ENCODE measurements at places on chromosomes 6 and 20.

DNA sequence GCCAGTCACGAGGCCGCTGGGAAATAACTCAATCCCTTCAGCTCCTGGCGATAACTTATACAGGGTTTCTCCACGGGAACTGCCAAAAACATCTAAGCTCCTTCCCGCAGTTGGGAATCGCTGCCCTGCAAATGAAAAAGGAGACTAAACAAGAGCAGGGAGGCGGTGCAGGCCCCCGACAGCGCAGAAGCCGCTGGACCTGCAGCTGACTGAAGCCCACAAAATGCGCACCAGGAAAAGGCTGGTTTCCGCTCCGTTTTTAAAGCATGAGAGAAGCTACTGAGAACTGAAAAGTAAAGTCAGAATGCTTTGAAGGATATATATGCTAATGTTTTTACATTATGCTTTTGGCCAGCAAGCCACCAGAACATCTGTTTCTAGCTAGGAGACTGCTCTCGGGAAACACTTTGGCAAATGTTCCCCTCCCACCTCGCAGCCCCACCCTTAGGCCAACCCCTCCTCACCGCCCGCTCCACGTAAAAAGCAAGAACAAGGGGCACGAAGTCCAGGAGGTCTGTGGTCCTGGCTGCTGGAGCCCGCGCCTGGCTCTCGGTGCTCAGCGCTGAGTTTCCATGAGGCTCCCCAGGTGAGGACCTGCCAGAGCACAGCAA, 90.5 kb downstream of the SOD2 start:
- H3K27ac ChIP-seq = no peak overlapping the region
- no peaks in the 10 kb centered on the region for H3K36me3 ChIP-seq
- no peaks in the 10 kb centered on the region for H3K4me1 ChIP-seq
- DNase-seq = no peak

DNA sequence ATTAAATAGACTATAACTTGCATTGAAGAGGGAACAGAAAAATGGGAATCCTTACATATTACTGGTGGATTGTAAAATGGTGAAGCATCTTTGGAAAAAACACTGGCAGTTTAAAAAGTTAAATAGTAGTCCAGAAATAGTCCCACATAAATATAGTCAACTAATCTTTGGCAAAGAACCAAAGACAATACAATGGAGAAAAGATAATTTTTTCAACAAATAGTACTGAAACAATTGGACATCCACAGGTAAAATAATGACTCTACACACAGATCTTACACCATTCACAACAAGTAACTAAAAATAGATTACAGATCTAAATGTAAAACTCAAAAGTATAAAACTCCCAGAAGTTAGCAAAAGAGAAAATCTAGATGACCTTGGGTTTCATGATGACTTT, 259.1 kb upstream of the CEP162 start:
- no peaks in the 10 kb centered on the region for H3K4me1 ChIP-seq
- H3K4me3 ChIP-seq = no peak overlapping the region
- H3K27ac ChIP-seq = no peak overlapping the region
- no peak for DNase-seq

DNA sequence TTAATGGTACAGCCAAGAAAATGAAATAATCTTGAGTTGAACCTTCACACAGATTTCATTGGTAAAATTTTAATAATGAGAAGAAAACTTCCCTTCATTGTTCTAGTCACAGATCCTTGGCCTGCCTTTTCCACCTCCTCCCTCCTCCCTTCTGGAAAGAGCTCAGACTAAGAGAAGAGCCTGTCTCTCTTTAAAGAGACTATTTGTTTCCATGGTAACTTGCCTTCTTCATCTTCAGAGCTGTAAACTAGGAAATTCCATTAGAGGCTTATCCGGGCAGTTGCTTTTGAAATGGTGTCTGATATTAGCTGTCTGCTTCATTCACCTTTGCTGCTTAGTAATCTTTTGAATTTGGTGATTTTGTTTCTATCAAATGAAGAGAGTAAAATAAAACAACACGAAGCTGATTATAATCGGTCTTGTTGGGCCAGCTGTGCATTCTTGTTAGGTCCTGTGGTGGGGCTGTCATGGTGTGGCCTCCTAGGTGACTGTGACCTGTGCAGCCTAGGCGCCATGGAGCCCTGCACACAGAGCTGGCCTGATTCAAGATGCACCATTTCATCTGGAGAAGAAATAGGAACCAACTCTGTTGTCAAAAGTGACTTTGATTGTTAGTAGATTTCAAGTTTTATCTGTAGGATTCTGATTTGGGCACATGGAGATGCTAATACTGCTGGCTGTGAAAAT, 96.7 kb downstream of the MAP3K7 start:
- no peak overlapping the region for H3K27ac ChIP-seq
- H3K4me3 ChIP-seq = no peak overlapping the region
- no peaks in the 10 kb centered on the region for H3K4me1 ChIP-seq
- no peak for DNase-seq

- H3K4me1 ChIP-seq = peaks cover 16% of the 10 kb centered on the region
- no peaks in the 10 kb centered on the region for H3K36me3 ChIP-seq
- DNase-seq = no peak
- H3K4me3 ChIP-seq = peak overlapping the region; percentile 16
These were observed 134.9 kb downstream of the GMDS start for GRCh38 chr6:2110504-2110903.

DNA sequence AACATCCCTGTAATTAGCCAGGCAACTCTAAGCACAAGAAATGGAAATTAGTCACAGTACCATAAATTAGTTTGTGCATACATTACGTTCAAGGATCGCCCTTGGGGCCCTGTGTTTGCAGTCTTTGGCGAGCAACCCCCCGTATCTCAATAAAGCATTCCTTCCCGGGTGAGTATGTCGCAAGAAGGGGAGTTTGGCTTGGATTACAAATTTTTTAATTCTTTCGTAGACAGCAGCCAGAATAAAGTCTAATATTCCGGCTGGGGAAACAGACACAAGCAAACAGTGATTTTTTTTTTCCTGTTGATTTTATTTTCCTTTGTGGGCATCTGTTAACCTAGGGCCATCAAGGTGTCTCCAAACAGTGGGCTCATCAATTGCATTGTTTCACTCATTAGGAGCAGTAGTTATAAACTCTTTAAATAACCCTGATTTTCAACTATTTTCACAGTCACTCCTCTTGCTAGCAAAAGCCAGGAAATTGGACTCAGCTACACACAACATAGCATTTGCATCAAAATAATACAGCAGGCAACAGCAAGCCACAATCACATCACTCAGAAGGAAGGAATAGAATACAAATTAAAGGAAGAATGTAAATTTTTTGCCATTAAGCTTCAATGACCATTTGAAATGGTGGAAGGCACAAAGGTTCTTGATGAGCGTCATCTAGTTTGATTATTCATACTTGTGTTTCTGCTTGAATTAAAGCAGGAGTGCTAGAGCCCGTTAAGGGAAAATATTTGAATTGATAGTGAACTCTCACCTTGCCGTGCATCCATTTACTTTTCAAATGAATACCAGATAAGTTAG, 85.3 kb downstream of the LINC00237 start:
- no peaks in the 10 kb centered on the region for H3K4me1 ChIP-seq
- peaks cover 38% of the 10 kb centered on the region for H3K27me3 ChIP-seq
- no peak for DNase-seq
- no peaks in the 10 kb centered on the region for H3K36me3 ChIP-seq
- H3K4me3 ChIP-seq = no peak overlapping the region

DNA sequence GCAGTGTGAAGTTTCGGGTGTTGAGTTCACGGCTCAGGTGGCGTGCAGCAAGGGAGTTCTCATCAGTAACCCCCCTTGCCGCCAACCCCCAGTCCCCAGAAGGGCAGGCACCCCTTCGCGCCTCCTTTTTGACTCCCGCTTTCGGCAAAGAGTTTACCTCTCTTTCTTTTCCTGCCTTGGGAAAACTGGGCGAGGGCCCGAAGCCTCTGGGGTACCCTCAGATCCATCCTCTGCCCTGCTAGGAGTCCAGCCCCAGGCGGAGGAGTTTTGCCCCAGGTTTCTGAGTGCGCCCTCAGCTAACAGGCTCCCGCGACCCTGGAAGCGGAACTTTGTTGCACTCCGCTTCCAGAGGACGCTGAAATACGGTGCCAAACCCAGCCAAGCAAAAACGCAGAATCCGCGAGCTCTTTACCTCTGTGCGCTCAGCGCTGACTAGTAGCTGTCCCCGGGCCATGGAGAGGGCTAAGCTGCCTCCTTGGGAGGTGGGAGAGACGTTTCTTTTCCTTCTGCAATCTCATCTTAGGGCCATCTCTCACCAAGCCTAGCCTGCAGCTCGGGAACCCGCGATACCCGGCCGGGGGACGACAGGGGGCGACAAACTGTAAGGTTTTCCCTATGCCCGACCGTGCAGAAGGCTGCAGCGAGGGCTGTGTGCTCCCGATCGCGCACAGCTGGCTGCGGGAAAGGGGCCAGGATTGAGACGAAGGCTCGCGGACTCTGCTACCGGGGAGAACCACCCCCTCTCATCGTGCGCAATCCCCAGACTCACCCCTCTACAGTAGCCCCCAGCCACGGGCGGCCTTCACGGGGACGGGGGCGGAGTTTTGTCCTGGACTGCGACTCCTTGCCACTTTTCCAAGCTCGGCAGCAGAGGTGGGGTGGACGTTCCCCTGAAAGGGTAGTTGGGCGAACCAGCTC, 2.7 kb upstream of the PAX1 start:
- no peak for DNase-seq
- H3K4me3 ChIP-seq = peak overlapping the region; percentile 33
- no peak overlapping the region for H3K27ac ChIP-seq

DNA sequence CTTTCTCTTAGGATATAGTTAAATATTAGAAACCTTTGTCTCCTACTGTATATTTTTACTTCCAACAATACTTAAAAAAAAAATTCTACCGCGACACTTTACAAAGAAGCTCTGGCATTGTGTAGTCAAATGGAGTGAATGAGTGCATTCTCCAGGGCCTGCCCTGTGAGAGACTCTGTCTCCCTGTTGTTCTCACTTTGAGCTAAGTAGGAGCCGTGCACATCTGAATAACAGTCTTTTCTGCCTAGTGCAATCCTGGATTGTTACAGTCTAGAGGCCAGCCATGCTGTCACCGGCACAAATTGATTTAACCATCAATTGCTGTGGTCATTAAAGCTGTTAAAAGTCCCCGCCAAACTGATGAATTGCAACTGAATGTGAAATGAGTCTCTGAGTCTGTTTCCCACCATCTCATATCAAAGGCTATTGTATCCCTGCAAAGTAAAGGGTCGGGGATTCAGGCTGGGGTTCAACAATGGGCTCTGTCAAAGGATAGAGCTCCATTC, 156.0 kb downstream of the RFPL4B start:
- H3K27ac ChIP-seq = no peak overlapping the region
- DNase-seq = no peak
- no peaks in the 10 kb centered on the region for H3K36me3 ChIP-seq
- no peak overlapping the region for H3K4me3 ChIP-seq

DNA sequence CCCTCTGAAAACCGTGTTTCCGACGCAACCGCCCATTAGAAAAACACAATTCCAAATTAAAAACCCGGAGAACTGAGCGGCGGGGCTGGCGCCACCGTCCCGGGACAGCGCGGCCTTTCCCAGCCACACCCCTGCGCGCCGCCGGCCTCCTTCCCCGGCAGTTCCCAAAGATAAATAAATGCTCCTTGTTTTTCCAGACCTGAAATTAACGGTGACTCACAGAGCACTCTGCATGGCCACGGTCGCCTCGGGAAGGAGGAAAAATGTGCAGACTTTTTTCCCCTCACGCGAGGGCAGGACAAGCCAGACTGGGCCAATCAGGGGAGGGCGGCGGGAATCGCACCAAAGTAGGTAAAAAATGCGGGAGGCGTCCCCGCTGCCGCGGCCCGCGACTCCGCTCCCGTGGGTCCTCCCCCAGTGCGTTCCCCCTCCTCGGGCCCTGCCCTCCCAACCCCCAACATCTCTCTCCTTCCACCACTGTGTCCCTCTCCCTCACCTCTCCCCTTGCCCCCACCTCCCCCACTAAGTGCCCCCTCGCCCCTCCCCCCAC, 828 bp upstream of the DSTN start:
- H3K4me1 ChIP-seq = peaks cover 34% of the 10 kb centered on the region
- H3K27ac ChIP-seq = peak overlapping the region; percentile 99

GRCh38 chr6:140879946-140880345, 1252.8 kb upstream of the GJE1 start:
- no peaks in the 10 kb centered on the region for H3K4me1 ChIP-seq
- no peak for DNase-seq
- H3K27ac ChIP-seq = no peak overlapping the region
- no peaks in the 10 kb centered on the region for H3K36me3 ChIP-seq

- H3K36me3 ChIP-seq = no peaks in the 10 kb centered on the region
- H3K27ac ChIP-seq = no peak overlapping the region
- H3K4me1 ChIP-seq = no peaks in the 10 kb centered on the region
- H3K4me3 ChIP-seq = no peak overlapping the region
These were observed 332.6 kb downstream of the UTRN start for GRCh38 chr6:144617708-144618107.

GRCh38 chr6:27767851-27768250, 144.3 kb downstream of the OR2B2 start:
- no peak overlapping the region for H3K4me3 ChIP-seq
- no peak for DNase-seq
- no peak overlapping the region for H3K27ac ChIP-seq

GRCh38 chr20:35992713-35993335, 24.4 kb downstream of the CNBD2 start:
- no peak overlapping the region for H3K4me3 ChIP-seq
- DNase-seq = no peak
- H3K4me1 ChIP-seq = no peaks in the 10 kb centered on the region

GRCh38 chr20:57088436-57088835, 178.0 kb downstream of the BMP7 start:
- H3K27ac ChIP-seq = no peak overlapping the region
- peaks cover 4% of the 10 kb centered on the region for H3K4me1 ChIP-seq
- H3K36me3 ChIP-seq = no peaks in the 10 kb centered on the region
- H3K27me3 ChIP-seq = no peaks in the 10 kb centered on the region
- no peak for DNase-seq

GRCh38 chr6:143700684-143701348, 23.1 kb downstream of the PHACTR2 start:
- peak overlapping the region; percentile 53 for H3K27ac ChIP-seq
- no peak for DNase-seq

GRCh38 chr6:16793828-16794412, 32.7 kb upstream of the ATXN1 start:
- H3K36me3 ChIP-seq = no peaks in the 10 kb centered on the region
- no peak overlapping the region for H3K4me3 ChIP-seq
- H3K4me1 ChIP-seq = no peaks in the 10 kb centered on the region
- DNase-seq = no peak
- H3K27me3 ChIP-seq = no peaks in the 10 kb centered on the region

GRCh38 chr6:166778046-166778445, 151.0 kb upstream of the RPS6KA2 start:
- no peak overlapping the region for H3K4me3 ChIP-seq
- peaks cover 7% of the 10 kb centered on the region for H3K4me1 ChIP-seq
- no peaks in the 10 kb centered on the region for H3K36me3 ChIP-seq
- no peaks in the 10 kb centered on the region for H3K27me3 ChIP-seq

GRCh38 chr20:35325401-35325800, 33.2 kb upstream of the FAM83C start:
- no peaks in the 10 kb centered on the region for H3K36me3 ChIP-seq
- H3K27ac ChIP-seq = no peak overlapping the region

GRCh38 chr6:42100029-42100901, 42.2 kb downstream of the C6orf132 start:
- DNase-seq = no peak
- no peaks in the 10 kb centered on the region for H3K27me3 ChIP-seq
- no peaks in the 10 kb centered on the region for H3K36me3 ChIP-seq
- peak overlapping the region; percentile 92 for H3K27ac ChIP-seq
